Activated naive CD4-positive, alpha-beta T cell treated with anti-CD3 and anti-CD28 coated beads, Interleukin-2, amount 10 ng/mL, durations not matched to agents 7 days and 5 days (primary cell): ENCODE measurements at places on chromosomes 3 and 15.

DNA sequence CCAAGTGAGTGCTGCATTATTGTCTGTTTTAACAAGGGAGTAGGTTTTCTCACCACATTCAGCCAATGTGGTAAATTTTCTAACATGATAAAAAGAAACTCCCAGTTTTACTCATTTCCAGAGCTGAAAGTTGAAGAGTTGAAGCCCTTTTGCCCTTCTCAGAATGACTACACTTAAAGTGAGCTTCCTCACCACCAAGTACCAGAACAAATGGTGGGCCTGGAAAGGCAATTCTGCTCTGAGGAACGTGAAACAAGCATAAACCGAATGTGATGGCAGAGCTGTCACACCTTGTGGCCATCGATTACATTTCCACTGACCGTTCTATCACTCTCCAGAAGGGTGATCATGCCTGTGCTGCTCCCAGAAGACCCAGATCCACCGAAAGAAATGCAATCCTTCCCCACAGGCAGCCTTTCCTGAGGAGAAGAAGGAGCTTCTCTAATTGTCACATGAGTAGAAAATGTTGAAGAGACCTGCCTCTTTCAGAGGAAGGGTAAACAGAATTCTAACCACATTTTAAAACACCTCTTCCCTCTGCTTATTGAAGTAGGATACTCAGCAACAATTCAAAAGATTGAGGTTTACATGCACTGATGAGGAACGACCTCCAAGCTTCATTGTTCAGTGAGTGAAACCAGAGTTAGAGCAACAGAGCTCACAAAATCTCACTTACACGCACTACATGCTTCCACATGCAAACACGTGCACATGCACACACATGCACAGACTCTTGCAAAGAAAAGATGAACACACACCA is 21.4 kb upstream of the CCR9 start:
- peaks cover 44% of the 10 kb centered on the region for H3K4me1 ChIP-seq
- peak; percentile 24 for DNase-seq
- H3K27me3 ChIP-seq: peaks cover 74% of the 10 kb centered on the region
- H3K27ac ChIP-seq: no peak overlapping the region
- H3K4me3 ChIP-seq: no peak overlapping the region

DNA sequence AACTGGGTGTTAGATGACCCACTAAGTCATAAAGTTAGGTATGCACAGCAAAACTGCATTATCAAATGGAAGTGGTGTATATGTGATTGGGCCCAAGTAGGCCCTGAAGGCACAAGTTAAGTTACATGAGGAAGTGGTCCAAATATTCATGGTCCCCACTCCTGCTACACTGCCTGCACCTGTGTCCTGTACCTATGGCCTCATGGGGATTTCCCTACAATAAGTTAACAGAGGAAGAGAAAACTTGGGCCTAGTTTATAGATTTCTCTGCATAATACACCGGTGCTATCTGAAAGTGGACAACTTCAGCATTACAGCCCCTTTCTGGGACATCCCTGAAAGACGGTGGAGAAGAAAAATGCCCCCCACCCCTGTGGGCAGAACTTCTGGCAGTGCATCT is 41.5 kb downstream of the STRIT1 start:
- no peaks in the 10 kb centered on the region for H3K4me1 ChIP-seq
- H3K4me3 ChIP-seq: no peak overlapping the region
- no peak overlapping the region for H3K27ac ChIP-seq
- H3K36me3 ChIP-seq: no peaks in the 10 kb centered on the region
- DNase-seq: no peak

- H3K36me3 ChIP-seq: no peaks in the 10 kb centered on the region
- no peak overlapping the region for H3K27ac ChIP-seq
- H3K4me3 ChIP-seq: no peak overlapping the region
- H3K27me3 ChIP-seq: peaks cover 6% of the 10 kb centered on the region
Measured at GRCh38 chr3:25540273-25540672, 112.2 kb downstream of the RARB start.

- DNase-seq: no peak
- no peak overlapping the region for H3K4me3 ChIP-seq
- H3K4me1 ChIP-seq: no peaks in the 10 kb centered on the region
- H3K36me3 ChIP-seq: no peaks in the 10 kb centered on the region
- no peaks in the 10 kb centered on the region for H3K27me3 ChIP-seq
Measured at GRCh38 chr3:40120806-40121205, 188.7 kb upstream of the EIF1B start.

- H3K4me3 ChIP-seq: peak overlapping the region; percentile 75
- H3K27ac ChIP-seq: no peak overlapping the region
- H3K36me3 ChIP-seq: no peaks in the 10 kb centered on the region
Measured at GRCh38 chr3:160226026-160226907, 1.0 kb downstream of the C3orf80 start.

DNA sequence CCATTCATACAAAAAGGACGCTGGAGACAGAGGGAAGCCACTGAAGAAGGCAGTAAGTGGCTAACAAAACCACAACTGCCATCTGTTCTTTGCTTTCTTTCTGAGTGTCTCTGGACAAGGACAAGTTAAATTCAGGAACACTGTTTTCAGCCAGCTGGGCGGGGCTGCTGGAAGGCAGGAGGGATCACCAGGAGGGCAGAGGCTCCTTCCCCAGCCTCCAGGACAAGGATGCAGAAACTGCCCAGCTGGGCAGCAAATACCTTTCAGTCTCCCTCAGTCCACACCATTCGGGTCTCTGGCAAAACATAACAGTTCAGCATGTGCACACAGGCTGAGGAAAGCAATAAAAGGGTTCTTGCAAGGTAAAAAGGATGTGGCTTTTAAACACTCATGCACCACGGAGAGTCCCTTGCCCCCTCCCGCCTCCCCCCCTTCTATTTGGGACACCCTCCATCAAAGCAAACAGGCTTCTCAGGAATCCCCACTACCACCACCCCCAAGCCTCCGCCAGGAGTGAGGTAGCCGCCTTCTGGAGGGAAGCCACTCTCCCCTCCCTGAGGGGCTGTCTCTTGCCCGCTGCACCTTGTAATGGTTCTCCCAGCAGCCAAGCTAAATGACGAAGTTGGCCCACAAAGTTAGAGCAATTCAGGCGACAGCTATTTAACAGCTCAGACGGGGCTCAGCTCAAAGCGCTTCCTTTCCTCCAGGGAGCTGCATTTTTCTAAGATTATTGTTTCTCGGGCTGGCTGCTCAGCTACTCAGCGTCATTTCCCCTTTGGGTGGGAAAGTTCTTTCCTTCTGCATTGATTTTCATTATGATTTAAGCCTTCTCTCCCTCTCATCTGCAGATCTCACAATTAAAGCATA is 3.8 kb downstream of the HEG1 start:
- peak overlapping the region; percentile 97 for H3K4me3 ChIP-seq
- H3K27me3 ChIP-seq: peaks cover 16% of the 10 kb centered on the region
- H3K27ac ChIP-seq: peak overlapping the region; percentile 85
- peaks cover 65% of the 10 kb centered on the region for H3K4me1 ChIP-seq
- H3K36me3 ChIP-seq: peaks cover 39% of the 10 kb centered on the region
- peak; percentile 80 for DNase-seq

- H3K27me3 ChIP-seq: peaks cover 8% of the 10 kb centered on the region
- H3K4me3 ChIP-seq: no peak overlapping the region
- H3K4me1 ChIP-seq: no peaks in the 10 kb centered on the region
- no peaks in the 10 kb centered on the region for H3K36me3 ChIP-seq
Measured at GRCh38 chr3:16085884-16086608, 88.4 kb upstream of the GALNT15 start.

- H3K4me1 ChIP-seq: peaks cover 3% of the 10 kb centered on the region
- H3K4me3 ChIP-seq: no peak overlapping the region
- DNase-seq: no peak
- no peaks in the 10 kb centered on the region for H3K36me3 ChIP-seq
- no peak overlapping the region for H3K27ac ChIP-seq
Measured at GRCh38 chr15:88613074-88613944, 7.8 kb upstream of the AEN start.

- peaks cover 4% of the 10 kb centered on the region for H3K4me1 ChIP-seq
- no peak overlapping the region for H3K27ac ChIP-seq
- peaks cover 30% of the 10 kb centered on the region for H3K27me3 ChIP-seq
- DNase-seq: no peak
- no peaks in the 10 kb centered on the region for H3K36me3 ChIP-seq
- H3K4me3 ChIP-seq: no peak overlapping the region
Measured at GRCh38 chr15:85284497-85284896, 95.9 kb upstream of the AKAP13 start.

GRCh38 chr3:184389935-184390528 is 10.2 kb downstream of the CHRD start:
- no peaks in the 10 kb centered on the region for H3K4me1 ChIP-seq
- no peak overlapping the region for H3K4me3 ChIP-seq
- H3K27me3 ChIP-seq: peaks cover 54% of the 10 kb centered on the region
- no peak overlapping the region for H3K27ac ChIP-seq
- no peak for DNase-seq

DNA sequence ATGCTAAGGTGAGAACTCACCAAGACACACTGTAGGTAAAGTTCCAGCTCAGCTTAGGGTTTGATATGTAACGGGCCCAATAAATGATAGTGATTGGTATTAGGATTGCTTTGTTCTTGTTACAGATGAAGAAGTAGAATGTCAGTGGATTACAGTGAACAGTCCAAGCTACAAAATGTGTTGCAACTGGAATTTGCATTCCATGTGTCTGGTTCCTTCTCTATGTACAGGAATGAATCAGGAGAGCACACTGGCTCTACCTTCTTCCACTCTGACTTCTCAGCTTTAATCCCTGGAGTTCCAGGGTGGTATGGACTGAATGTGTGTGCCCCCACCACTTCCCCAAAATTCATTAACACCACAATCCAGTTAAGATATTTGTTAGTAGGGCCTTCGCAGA is 730.4 kb upstream of the CFAP20DC start:
- no peaks in the 10 kb centered on the region for H3K27me3 ChIP-seq
- no peak overlapping the region for H3K4me3 ChIP-seq
- H3K36me3 ChIP-seq: peaks cover 55% of the 10 kb centered on the region
- no peak overlapping the region for H3K27ac ChIP-seq
- peaks cover 48% of the 10 kb centered on the region for H3K4me1 ChIP-seq

- DNase-seq: no peak
- H3K4me3 ChIP-seq: no peak overlapping the region
- H3K4me1 ChIP-seq: no peaks in the 10 kb centered on the region
- no peak overlapping the region for H3K27ac ChIP-seq
Measured at GRCh38 chr15:57345584-57345983, 30.7 kb upstream of the CGNL1 start.

- no peak overlapping the region for H3K4me3 ChIP-seq
- no peak for DNase-seq
- no peaks in the 10 kb centered on the region for H3K36me3 ChIP-seq
- no peak overlapping the region for H3K27ac ChIP-seq
- peaks cover 5% of the 10 kb centered on the region for H3K4me1 ChIP-seq
Measured at GRCh38 chr3:168085491-168086119, 10.1 kb downstream of the GOLIM4 start.

DNA sequence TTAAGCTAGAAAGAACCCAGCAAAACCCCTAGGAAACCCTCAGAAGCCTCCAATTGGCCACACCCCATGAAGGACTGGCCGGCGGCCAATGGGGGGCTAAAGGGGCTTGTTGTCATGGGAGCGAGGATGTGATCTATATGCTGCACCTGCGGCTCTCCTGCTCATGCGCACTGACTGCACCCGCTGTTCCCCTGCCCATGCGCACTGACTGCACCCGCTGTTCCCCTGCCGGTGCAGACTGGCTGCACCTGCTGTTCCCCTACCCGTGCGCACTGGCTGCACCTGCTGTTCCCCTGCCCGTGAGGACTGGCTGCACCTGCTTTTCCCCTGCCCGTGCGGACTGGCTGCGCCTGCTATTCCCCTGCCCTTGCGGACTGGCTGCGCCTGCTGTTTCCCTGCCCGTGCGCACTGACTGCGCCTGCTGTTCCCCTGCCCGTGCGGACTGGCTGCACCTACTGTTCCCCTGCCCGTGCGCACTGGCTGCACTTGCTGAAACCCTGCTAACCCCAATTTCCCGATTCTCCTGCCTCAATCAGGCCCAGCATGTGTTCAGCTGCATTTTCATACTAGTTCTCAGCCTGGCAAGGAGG is 16.8 kb upstream of the MCCC1 start:
- H3K36me3 ChIP-seq: no peaks in the 10 kb centered on the region
- peaks cover 11% of the 10 kb centered on the region for H3K4me1 ChIP-seq
- no peak overlapping the region for H3K27ac ChIP-seq
- peaks cover 34% of the 10 kb centered on the region for H3K27me3 ChIP-seq

DNA sequence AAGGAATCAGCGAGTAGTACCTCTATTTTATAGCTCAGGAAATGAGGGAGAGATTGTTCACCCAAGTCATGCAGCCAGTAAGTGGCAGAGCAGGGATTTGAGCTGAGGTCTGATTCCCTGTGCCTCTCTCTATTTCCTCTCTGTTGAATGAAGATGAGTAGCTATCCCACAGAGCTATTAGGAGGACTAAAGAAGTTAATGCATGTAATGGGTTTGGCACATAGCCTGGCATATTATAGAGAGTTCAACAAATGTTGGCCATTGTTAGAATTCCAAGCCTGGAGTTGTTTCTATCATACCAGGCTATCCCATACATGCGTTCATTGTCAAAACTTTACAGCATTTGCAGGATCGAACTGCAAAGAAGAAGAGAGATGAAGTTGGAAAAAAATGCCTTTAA is 21.8 kb upstream of the KLHL6 start:
- no peak for DNase-seq
- no peak overlapping the region for H3K27ac ChIP-seq
- H3K4me1 ChIP-seq: peaks cover 29% of the 10 kb centered on the region
- H3K4me3 ChIP-seq: no peak overlapping the region
- H3K36me3 ChIP-seq: no peaks in the 10 kb centered on the region

GRCh38 chr15:62046078-62046743 is 14.0 kb downstream of the VPS13C start:
- peaks cover 10% of the 10 kb centered on the region for H3K36me3 ChIP-seq
- no peak for DNase-seq
- peak overlapping the region; percentile 7 for H3K4me3 ChIP-seq
- peak overlapping the region; percentile 12 for H3K27ac ChIP-seq
- peaks cover 22% of the 10 kb centered on the region for H3K4me1 ChIP-seq

DNA sequence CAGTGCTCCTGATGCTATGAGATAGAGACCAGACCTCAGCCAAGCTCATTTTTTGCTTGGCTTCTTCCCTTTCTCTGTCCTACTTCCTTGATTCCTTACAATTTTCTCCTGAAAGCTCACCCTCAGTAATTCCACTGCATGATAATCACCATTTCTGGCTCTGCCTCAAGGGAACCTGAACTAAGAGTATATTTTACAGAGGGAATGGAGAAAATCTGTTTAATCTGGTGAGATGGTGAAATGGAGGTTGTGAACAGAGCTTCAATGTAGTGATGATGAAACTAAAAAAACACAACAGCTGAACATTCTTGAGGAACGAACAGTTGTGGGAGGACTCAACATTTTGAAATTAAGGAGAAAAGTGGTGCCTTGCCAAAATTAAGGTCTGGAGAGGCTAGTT is 16.3 kb downstream of the HHLA2 start:
- no peaks in the 10 kb centered on the region for H3K4me1 ChIP-seq
- peaks cover 37% of the 10 kb centered on the region for H3K36me3 ChIP-seq
- no peak overlapping the region for H3K27ac ChIP-seq
- no peak for DNase-seq
- peaks cover 10% of the 10 kb centered on the region for H3K27me3 ChIP-seq

- DNase-seq: no peak
- H3K27ac ChIP-seq: no peak overlapping the region
- H3K4me1 ChIP-seq: no peaks in the 10 kb centered on the region
- no peak overlapping the region for H3K4me3 ChIP-seq
Measured at GRCh38 chr3:190131329-190131728, 10.6 kb upstream of the P3H2 start.

GRCh38 chr15:29753506-29753905 is 68.8 kb downstream of the TJP1 start:
- no peak overlapping the region for H3K27ac ChIP-seq
- no peak for DNase-seq
- H3K36me3 ChIP-seq: no peaks in the 10 kb centered on the region
- H3K4me1 ChIP-seq: no peaks in the 10 kb centered on the region
- H3K27me3 ChIP-seq: peaks cover 5% of the 10 kb centered on the region

- H3K4me1 ChIP-seq: no peaks in the 10 kb centered on the region
- no peaks in the 10 kb centered on the region for H3K36me3 ChIP-seq
- H3K4me3 ChIP-seq: no peak overlapping the region
- H3K27me3 ChIP-seq: peaks cover 9% of the 10 kb centered on the region
- DNase-seq: peak; percentile 14
Measured at GRCh38 chr3:48405971-48406370, 23.9 kb downstream of the PLXNB1 start.
